ENCODE measurements at places on chromosomes 12 and 14.
A peak's percentile ranks its signal among the peaks of the same experiment; 100 is the strongest.

GRCh38 chr12:132765361-132765760 lies 3.7 kb upstream of the ANKLE2 start:
- no peak for DNase-seq

DNA sequence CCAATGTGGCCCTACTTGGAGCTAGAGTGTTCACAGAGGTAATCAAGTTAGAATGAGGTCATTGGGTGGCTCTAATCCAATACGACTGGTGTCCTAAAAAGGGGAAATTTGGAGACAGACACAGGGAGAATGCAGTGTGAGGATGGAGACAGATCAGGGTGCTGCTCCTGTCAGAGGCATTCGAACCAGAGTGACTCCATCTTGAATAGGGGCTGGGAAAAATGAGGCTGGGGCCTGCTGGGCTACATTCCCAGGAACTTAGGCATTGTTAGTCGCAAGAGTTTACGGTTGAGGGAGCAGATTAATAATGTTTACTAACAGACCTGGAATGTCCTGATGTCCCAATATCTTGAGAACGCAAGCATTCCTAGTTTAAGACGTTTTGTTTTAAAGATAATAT lies 20.2 kb downstream of the TNFAIP2 start:
- peak; percentile 48 for DNase-seq

GRCh38 chr12:125262851-125263250 lies 197.6 kb downstream of the AACS start:
- no peak for DNase-seq

GRCh38 chr12:114416028-114416427 lies 10.1 kb upstream of the TBX5 start:
- DNase-seq, result no peak

DNA sequence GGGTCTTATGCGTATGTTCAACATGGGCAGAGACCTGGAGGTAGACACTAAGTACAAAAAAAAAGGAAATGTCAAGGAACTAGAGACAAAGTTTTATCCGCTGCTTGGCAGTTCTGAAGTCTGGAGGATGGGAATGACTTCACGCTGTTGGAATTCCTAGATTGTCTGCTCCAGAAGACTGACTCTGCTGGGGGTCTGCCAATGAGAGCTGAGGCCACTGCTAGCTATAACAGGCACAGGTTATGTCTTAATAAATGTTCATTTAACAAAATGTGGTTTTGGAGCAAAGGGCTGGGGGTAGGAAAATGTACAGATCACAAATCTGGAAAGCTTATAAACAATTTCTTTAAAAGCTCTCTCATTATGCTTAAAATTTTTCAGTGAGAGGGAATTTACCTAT lies 5.9 kb downstream of the RNASE8 start:
- peak; percentile 83 for DNase-seq

GRCh38 chr12:52155048-52155868 lies 36.6 kb downstream of the KRT80 start:
- peak; percentile 64 for DNase-seq

GRCh38 chr14:61499991-61500390 lies 178.6 kb downstream of the PRKCH start:
- no peak for DNase-seq

- DNase-seq, result no peak
Observed at GRCh38 chr14:65866448-65866847, 453.9 kb downstream of the FUT8 start.

DNA sequence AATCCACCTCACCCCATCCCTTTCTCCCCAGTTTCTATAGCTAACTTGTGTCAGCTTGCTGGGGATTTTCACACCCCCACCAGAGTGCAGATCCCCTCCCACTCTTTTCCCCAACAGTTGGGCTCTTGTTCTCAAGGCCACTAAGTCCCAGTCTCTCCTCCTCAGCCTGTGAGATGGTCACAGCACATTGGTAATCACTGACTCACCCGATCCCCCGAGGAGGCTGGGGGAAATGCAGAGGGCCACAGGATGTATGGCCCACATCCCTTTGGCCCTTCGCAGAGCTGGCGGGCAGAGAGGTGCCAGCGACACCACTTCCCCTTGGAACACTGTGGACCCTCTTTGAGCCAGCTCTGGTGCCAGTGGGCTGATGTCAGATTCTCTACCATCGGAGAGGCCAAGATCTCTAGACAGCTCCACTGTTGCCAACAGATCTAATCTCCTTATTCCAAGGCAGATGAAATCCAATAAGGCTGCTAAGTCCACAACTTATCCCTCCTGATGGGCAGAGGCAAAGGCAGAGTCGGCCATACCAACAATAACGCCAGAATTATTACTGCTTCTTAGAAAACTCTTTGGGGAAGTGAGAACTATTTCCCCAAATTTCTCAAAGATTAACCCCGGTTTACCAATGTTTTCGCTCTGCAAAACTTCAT lies 1.6 kb downstream of the FMNL3 start:
- peak; percentile 81 for DNase-seq

GRCh38 chr12:75764091-75764841 lies 252.9 kb upstream of the KRR1 start:
- DNase-seq, result no peak

Measured in cardiac fibroblast (primary cell).